HCT116 (cell line): ENCODE measurements at places on chromosomes 5 and 9. TPM values are rescaled to one million over a fixed set of nuclear protein-coding genes. Genes with fewer than 3 reads are reported as not detected.

CLIC3 gene
- total RNA-seq: 8.4 TPM

RGP1 gene
- total RNA-seq: 32.6 TPM

MED7 gene
- total RNA-seq: 9.1 TPM

PCDHB4 gene
- total RNA-seq: not detected

SV2C gene
- not detected for total RNA-seq

SLIT3 gene
- total RNA-seq: 0.10 TPM

IPO11 gene
- 55.1 TPM for total RNA-seq

TRIM7 gene
- total RNA-seq: 30.2 TPM

GABRA1 gene
- not detected for total RNA-seq

IER5L gene
- 195 TPM for total RNA-seq
